ENCODE measurements at places on chromosomes 16 and 17.

DNA sequence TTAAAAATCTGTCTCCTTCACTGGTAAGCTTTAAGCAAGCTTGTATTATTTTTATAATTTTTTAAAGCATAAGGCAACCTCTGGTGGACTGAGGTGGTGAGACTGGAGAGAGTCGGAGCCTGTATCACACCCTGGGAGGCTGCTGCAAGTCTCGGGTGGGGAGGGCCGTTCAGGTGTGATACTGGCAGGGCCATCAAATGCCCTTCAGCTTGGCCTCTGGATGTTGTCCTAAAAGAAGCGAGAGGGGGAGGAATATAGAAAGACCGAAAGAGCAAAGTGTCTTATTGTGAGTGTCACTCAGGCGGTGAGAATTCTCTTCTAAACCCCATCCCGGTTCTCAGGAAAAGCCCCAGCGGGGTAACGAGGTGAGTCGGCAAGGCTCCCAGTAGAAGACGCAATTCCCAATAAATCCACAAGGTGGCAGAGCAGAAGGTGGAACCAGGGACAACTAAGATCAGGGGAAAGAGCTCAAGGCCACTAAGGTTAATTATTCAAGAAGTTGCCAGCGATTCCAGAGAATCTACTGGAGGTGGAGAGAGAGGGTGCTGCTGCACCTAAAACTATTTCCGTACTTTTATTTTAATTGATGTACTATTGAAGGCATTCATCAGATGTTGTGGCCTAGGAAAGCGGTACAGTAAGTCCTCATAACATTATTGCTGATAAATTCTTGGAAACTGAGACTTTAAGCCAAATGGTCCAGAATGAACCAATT, 14.1 kb downstream of the C17orf67 start:
- DNase-seq = peak; percentile 65

DNA sequence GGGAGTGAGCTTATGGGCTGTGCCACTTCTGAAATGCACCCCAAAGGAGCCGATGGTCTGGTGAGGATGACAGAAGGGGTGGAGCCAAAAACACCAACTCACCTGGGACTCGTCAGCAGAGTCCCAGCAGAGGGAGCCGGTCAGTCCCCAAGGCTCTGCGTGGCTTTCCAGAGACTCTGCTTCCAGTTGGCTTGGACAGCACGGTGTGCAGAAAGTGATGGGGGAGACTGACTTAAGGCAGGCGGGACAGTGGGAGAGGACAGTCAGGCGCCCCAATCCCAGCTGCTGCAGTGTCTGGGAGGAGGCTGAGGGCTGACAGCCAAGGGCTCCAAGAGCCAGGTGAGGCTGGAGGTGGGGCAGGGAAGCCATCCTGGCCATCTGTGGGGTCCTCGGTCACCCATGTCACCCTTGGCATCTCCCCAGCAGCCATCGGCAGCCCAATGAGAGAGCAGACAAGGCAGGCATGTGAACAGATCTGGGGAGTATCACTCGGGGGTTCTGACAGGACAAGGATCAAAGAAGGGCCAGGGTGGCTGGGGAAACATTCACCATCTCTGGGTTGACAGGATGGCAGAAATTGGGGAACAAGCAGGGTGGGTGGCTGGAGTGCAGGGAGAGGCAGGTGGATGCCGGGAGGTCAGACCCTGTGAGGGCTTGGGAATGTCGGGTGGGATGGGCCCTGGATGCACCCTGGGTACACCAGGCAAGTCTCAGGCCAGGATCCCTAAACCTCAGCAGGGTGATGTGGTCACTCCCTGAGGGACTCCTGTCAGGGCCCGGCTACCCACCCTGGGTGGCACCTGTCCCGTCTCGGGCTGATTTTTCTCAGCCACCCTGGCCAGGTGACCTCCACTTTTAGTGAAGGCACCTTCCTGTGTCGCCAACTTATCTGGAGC, 8.9 kb upstream of the KRTAP17-1 start:
- DNase-seq = no peak

GRCh38 chr16:58419241-58419990, 27.1 kb downstream of the GINS3 start:
- DNase-seq = no peak

DNA sequence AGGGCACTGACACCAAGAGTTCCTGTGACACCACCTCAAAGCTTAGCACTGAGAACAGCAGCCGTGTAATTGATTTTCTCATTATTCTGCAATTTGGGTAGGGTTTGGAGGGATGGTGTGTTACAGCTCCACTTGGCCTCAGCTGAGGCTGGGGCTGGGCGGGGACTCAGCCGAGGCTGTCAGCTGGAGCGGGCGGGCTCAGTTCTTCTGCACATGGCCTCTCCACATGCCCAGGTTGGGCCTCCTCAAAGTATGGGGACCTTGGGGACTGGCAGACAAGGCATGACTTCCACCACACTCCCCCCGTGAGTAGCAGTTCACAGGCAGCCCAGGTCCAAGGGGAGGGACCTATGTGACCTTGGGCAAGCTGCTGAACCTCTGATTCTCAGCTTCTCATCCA, 171.5 kb downstream of the IRF8 start:
- no peak for DNase-seq

- no peak for DNase-seq
These were observed 14.1 kb downstream of the MFSD11 start for GRCh38 chr17:76752006-76752405.

DNA sequence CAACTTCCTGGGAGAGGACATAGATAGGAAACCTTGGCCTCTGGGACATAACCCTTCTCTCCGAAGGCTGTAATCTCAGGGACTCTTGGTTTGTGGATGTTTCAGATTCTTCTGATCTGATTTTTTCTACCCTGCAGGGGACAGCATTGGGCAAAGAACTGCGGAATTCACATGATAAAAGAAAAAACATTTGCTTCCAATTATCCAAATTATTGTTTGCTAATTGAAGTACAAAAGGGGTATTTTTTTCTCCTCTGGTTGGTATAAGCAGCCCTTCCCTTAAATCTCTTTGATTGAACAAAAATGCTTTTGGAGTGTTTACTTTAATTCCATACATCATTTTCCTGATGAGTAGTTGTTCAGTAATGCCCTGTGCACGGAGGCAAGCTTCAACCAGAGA, 251.7 kb upstream of the IRX3 start:
- no peak for DNase-seq

GRCh38 chr16:28923231-28923587, 1.8 kb downstream of the RABEP2 start:
- DNase-seq = no peak

DNA sequence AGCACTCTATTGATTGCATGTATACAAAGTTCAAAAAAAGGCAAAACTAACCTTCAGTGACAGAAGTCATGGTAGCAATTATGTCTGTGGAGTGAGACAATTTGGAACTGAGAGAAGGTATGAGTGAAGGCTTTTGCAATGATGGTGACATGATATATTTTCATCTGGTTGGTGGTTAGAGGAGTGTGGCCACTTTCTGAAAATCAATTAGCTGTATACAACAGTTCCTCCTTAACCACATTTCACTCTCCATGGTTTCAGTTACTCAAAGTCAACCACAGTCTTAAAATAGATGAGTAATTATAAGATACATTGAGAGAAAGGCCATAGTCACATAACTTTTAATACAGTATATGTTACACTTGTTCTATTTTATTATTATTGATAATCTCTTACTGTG, 26.2 kb downstream of the ADAMTS18 start:
- DNase-seq = no peak

DNA sequence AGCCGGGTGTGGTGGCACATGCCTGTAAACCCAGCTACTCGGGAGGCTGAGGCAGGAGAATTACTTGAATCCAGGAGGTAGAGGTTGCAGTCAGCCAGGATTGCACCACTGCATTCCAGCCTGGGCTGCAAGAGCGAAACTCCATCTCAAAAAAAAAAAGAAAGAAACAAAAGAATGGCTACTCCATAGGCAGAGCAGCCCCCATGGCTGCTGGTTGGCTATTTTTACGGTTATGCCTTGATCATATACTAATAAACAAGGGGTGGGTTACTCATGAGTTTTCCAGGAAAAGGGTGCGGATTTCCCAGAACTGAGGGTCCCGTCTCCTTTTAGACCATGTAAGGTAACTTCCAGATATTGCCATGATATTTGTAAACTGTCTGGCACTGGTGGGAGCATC, 76.2 kb upstream of the TMEM97 start:
- DNase-seq = no peak

GRCh38 chr16:3454093-3454492, 10.6 kb downstream of the NAA60 start:
- DNase-seq = no peak

DNA sequence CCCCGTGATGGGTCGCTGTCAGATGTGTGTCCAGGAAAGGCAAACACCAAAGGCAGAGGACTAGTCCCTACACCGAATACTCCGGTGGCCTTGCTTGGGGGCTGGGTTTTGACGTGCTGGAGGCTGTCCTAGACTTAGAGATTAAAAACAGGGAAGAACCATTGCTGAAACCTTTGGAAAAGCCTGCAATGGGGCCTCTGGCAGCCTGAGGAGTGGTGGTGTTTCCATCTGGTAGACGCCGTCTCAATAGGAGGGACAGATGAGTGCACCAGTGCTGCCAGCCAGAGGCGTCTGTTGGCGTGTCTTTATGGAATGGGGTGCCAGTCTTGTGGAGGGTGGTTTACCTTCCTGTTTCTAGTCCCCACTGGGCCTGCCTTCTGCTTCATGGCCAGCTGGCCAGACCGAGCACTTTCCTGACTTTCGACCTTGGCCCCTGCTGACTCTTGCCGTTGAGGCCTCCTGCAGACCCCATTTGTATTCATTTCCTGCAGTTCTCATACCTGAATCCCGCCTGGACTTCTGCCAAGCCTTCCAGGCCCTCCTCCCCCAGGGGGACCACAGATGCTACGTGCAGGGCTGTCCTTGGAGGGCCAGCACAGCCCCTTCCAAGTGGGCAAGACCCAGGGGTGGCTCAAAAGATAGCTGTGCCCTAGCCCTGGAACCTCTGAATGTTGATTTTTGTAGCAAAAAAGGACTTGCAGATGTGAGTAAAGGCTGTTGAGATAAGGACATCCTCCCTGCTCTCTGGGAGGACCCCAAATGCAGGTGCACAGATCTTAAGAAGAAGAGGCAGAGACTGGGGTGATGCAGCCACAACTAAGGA, 1.9 kb upstream of the DNASE1 start:
- DNase-seq = no peak

DNA sequence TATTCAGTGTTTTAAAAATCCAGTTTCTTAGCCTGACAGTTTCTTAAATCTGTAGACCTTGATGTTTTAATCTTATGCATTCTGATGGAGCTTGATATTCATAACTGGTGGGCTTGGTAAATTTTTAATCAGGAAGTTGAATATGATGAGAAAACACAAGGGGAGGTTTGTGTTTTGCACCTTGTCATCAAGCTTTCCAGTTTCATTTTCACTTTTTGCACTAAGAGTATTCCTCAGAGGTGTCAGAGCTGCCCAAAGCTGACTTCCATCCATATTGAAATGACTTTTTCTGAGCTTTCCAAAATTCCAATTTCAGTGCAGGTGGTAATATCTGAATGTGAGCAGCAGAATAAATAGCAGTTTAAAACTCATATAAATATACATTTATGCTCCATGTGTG, 555.0 kb upstream of the RBFOX1 start:
- no peak for DNase-seq

- no peak for DNase-seq
These were observed 56.9 kb upstream of the TEKT3 start for GRCh38 chr17:15398291-15398690.

- DNase-seq = no peak
These were observed 42.3 kb downstream of the ABR start for GRCh38 chr17:1137465-1137894.

DNA sequence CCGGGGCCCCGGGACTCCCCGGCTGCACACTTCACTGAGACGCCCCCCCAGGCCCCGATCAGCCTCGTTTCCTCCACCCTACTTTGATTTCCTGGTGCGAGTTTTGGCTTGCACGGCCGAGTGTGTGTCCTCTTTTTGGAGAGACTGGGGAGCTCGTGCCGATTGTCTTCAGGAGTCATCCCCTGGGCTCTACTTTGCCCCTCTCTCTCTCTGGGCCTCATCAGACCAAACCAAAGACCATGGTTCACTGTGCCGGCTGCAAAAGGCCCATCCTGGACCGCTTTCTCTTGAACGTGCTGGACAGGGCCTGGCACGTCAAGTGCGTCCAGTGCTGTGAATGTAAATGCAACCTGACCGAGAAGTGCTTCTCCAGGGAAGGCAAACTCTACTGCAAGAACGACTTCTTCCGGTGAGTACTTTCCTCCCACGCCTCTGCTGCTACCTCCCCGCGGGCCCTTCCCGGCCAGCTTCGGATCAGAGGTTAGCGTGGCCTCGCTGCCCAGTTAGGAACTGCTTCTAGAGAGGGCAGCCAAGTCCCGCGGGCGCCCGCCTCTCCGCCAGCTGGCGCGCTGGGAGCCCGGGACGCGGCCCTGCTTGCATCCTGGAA, 787 bp downstream of the LHX1 start:
- DNase-seq = no peak

DNA sequence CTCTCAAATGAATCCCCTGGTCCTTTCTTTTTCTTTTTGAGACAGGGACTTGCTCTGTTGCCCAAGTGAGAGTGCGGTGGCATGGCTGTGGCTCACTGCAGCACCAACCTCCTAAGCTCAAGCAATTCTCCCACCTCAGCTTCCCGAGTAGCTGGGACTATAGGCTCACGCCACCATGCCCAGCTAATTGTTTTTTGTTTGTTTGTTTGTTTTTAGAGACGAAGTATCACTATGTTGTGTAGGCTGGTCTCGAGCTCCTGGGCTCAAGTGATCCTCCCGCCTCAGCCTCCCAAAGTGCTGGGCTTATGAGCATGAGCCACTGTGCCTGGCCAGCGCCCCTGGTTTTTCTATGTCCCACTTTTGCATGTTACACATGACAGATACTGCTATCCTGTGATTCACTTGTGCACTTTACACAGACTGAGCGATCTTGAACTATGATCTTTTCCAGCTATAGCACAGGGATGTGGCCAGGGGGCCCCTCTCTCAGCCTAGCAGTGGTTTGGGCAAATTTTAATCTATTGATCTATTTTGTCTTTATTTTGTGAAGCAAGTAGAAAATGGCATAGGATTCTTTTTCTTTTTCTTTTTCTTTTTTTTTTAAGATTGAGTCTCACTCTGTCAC, 31.3 kb upstream of the MLKL start:
- DNase-seq = no peak

DNA sequence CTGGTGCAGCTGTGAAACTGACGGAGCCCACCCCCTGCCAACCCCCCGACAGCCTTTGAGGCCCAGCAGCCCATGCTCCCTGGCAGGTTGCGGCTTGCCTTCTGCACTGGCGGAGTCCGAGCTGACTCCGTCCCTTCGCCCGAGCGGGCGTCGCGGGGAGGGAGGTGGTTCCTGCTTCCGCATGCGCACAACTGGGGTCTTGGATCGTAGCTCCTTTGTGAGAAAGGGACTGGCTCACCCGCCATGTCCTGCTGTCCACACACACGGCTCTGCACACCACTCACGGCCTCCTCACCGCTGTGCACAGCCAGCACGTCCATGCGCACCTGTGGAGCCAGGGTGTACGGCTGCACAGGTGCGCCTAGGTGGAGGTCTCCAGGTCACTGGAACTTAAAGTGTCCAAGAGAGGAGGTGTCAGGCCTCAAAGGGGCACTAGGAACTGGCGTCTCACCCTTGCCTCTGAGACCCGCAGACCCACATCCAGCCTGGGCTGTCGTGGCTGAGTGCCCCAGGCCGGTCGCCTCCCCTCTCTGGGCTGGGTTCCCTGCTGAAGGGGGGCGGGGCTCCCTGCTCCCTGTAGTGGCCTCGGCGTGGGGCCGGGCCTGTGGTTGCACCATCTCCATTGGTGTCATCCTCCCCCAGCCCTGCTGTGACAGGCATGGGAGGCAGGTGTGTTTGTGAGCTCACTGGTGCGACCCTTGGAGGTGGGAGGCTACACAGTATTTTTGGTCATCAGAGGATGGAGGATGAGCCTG, 45.3 kb downstream of the JPH3 start:
- DNase-seq = no peak

All from posterior cingulate gyrus (tissue), 11 donors.